ENCODE measurements at places on chromosomes 16 and 17.

DNA sequence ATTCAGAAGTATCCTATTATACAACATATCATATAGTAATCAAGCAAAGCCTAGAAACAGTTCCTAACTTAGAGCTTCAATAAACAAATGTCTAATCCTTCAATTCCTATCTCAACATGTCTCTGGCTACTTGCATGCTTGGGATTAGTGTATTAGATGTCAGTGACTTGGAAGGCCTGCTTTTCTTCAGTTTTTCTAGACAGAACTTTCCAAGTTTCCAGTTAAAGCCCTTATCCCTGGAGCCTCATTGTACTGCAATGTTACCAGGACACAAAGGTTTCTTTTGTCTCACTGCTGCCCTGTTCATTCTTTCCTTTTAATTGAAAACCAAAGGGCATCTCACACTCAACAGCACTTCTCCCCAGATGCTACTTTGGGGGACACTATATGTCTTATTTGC lies 16.5 kb downstream of the PSME3IP1 start:
- no peaks in the 10 kb centered on the region for H3K27me3 ChIP-seq
- DNase-seq, result no peak
- H3K27ac ChIP-seq, result no peak overlapping the region
- H3K4me1 ChIP-seq, result peaks cover 5% of the 10 kb centered on the region
- H3K36me3 ChIP-seq, result peaks cover 21% of the 10 kb centered on the region

DNA sequence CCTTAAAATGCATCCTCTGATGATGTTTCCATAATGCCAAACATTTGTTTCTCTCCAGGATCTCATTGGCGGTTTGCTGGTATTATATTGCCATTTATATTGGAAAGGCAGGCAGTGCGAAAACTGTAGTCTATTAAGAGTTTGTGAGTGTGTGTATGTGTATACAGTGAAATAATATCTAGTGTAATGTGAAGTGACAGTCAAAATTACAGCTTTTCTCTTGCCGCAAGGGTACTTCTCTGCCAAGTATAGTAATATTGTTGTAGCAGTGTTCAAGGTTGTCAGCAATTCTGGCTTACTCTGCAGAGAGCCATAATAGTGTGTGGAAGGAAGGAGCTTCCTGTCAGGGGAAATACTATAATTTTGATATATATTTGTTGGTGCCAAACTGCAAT lies 178.6 kb downstream of the WWOX start:
- DNase-seq, result no peak
- no peak overlapping the region for H3K4me3 ChIP-seq
- H3K27ac ChIP-seq, result no peak overlapping the region
- peaks cover 3% of the 10 kb centered on the region for H3K4me1 ChIP-seq
- no peaks in the 10 kb centered on the region for H3K27me3 ChIP-seq
- no peaks in the 10 kb centered on the region for H3K36me3 ChIP-seq

DNA sequence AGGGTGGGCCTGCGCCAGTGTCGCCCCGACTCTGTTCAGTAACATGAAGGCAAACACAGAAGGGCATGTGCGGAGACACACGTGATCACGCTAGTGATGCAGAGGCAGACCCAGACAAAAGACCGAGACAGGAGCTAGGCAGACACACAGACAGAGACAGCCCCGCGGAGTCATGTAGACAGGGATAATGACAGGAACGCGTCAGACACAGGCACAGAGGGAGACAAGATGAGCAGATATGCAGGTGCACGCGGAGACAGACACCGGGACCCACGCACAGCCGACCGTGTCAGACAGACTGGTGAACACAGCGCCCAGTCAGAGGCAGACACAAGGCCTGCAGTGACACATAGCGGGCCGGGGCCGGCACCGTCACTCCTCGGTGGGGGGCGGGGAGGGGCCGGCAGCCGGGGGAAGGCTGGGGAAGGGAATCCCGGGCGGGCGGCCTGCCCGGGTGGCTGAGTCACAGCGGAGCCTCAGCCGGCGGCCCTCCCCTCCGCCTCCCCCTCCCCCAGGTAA lies 7.4 kb downstream of the KDM6B start:
- H3K27ac ChIP-seq, result peak overlapping the region; percentile 97
- H3K4me3 ChIP-seq, result peak overlapping the region; percentile 75
- H3K36me3 ChIP-seq, result peaks cover 1% of the 10 kb centered on the region
- no peak for DNase-seq
- peaks cover 7% of the 10 kb centered on the region for H3K4me1 ChIP-seq

- H3K27ac ChIP-seq, result no peak overlapping the region
- peak; percentile 4 for DNase-seq
- H3K36me3 ChIP-seq, result no peaks in the 10 kb centered on the region
- H3K4me1 ChIP-seq, result no peaks in the 10 kb centered on the region
- no peaks in the 10 kb centered on the region for H3K27me3 ChIP-seq
- H3K4me3 ChIP-seq, result no peak overlapping the region
Measured at GRCh38 chr17:4759776-4760236, 11.9 kb upstream of the TM4SF5 start.

DNA sequence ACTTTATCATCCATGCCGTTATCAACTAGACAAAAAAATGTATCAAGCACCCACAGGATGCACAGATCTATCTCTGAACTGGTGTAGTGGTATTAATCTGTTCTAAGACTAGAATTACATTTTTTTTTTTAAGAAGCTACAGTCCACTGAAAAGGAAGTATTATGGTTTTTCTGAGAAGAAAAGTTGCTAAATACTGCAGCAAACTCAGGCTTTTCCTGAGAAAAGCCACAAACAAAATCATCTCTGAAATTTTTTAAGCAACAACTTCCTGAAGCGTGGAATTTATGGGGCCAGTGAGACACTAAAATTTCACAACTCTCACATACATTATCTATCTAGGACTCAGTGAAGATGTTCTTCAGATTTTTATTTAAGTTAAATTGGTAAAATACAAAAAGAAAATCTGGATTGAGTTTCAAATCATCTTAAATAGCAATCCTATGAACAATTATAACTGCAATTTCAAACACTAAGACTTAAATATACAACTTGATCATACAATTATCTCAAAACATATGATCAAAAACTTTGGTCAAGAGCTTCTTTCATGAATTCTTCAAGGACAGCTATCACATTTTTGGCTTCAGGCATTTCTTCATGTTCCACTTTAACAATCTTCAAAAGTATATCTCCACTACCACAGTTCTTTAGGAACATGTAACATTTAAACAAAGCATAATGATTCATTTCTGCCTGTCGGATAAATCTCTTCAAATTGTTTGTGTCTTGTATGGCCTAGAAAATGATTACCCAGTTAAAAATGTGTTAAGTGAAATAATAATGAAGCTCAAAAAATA lies 10.5 kb downstream of the C17orf75 start:
- H3K27ac ChIP-seq, result no peak overlapping the region
- no peak for DNase-seq
- H3K36me3 ChIP-seq, result peaks cover 4% of the 10 kb centered on the region
- no peaks in the 10 kb centered on the region for H3K4me1 ChIP-seq
- H3K4me3 ChIP-seq, result no peak overlapping the region

GRCh38 chr17:74089869-74090464 lies 113.5 kb upstream of the RPL38 start:
- no peak overlapping the region for H3K4me3 ChIP-seq
- no peaks in the 10 kb centered on the region for H3K27me3 ChIP-seq
- no peaks in the 10 kb centered on the region for H3K36me3 ChIP-seq
- H3K4me1 ChIP-seq, result no peaks in the 10 kb centered on the region
- no peak overlapping the region for H3K27ac ChIP-seq

DNA sequence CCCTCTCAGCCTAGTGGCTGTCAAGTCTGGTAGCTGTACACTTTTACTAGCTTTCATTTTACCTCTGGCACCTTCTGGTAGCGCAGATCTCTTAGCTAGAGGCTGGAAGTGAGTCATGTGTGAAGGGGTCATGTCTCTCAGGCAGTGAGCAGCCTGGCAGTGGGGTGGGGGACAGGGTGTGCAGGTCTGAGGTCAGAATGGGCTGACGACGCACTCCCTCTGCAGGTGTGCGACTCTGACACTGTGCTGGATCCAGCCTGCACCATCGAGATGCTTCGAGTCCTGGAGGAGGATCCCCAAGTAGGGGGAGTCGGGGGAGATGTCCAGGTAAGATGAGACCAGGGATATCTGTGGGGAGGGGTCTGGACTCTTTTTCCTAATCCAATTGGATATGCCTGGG lies 7.8 kb downstream of the HAS3 start:
- no peak overlapping the region for H3K4me3 ChIP-seq
- DNase-seq, result no peak
- H3K36me3 ChIP-seq, result no peaks in the 10 kb centered on the region
- H3K4me1 ChIP-seq, result peaks cover 18% of the 10 kb centered on the region
- no peak overlapping the region for H3K27ac ChIP-seq
- H3K27me3 ChIP-seq, result no peaks in the 10 kb centered on the region

DNA sequence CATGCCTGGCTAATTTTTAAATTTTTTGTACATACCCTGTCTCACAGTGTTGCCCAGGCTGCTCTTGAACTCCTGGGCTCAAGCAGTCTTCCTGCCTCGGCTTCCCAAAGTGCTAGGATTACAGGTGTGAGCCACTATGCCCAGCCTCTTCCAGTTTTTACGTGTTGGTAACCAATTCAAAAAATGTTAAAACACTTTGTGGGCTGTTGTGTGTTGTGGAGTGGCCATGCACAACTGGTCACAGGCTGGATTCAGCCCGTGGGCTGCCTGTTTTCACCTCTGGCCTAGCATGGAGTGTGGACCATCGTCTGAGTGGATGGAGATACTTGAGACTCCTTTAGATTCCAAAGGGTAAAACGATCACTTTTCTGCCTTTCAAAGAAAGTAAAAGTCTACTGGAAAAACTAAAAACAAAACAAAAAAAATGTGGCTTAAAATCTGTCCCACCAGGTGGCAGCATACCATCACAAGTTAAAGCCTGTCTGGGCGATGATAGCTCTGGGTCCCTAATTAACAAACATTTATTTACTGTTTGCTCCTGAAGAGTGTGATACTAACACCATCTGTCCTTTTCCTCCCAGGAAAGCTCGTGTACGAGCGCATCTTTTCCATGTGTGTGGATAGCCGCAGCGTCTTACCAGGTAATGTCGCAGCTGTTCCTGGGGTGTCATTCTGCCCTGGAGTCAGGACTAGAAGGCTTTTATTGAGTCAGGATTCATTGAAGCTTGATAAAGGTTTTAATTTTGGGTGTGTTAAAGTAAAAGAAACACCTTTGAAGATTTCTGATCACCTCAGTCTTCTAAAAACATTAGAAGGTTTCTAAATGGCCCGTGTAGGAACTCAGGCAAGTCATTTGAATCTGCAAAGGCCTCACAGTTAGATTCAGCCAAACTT lies 45.8 kb downstream of the VPS35L start:
- H3K27ac ChIP-seq, result no peak overlapping the region
- no peak overlapping the region for H3K4me3 ChIP-seq
- peak; percentile 34 for DNase-seq

DNA sequence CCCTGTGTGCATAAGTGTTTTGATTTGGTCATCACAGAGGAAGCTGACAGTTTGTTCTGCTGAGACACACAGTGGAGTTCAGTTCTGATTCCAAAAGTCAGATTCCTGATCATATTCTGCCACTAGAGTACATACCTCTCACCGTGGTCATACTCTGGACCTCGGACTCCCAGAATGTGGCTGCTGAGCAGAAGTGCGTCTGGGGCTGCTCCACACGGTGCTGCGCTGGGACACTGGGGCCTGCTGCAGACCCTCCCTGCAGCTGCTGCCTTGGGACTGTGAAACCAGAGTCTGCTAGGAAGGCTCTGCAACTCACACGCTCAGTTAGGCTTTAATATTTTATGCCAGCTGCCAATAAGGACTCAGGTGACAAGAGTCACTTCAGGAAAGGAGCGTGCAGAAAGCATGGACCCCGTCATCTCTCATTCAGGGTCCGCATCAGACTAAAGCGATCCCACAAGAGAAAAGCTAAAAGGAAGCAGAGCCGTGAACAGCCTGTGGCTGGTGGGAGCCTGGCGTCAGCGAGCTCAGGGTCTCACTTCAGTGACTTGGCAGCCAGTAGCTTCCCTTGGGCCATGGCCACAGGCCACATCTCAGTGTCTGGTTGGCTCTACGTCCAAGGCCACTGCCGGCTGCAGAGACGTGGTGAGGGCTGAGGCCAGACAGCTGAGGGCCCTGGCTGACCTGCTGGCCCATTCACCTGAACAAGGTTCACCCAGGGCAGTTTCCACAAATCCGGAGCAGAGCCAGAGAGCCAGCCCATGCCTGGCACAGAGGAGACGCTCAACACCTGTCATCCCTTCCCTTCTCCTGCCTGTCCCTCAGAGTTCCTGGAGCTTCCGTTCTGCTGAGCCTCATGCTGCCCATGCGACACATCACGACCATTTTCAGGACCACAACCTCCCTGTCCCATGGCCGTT lies 24.7 kb upstream of the KIFC3 start:
- H3K27ac ChIP-seq, result peak overlapping the region; percentile 89
- H3K27me3 ChIP-seq, result no peaks in the 10 kb centered on the region
- no peaks in the 10 kb centered on the region for H3K36me3 ChIP-seq
- peaks cover 37% of the 10 kb centered on the region for H3K4me1 ChIP-seq

GRCh38 chr16:5028950-5029475 lies 4.7 kb downstream of the NAGPA start:
- no peaks in the 10 kb centered on the region for H3K36me3 ChIP-seq
- H3K27ac ChIP-seq, result no peak overlapping the region
- H3K4me3 ChIP-seq, result no peak overlapping the region
- no peak for DNase-seq
- no peaks in the 10 kb centered on the region for H3K27me3 ChIP-seq
- H3K4me1 ChIP-seq, result peaks cover 5% of the 10 kb centered on the region

- H3K36me3 ChIP-seq, result no peaks in the 10 kb centered on the region
- H3K27me3 ChIP-seq, result no peaks in the 10 kb centered on the region
- peaks cover 3% of the 10 kb centered on the region for H3K4me1 ChIP-seq
- peak overlapping the region; percentile 17 for H3K27ac ChIP-seq
- H3K4me3 ChIP-seq, result peak overlapping the region; percentile 58
Measured at GRCh38 chr16:89827383-89828198, 684 bp upstream of the SPIRE2 start.

- H3K27me3 ChIP-seq, result no peaks in the 10 kb centered on the region
- peak overlapping the region; percentile 3 for H3K4me3 ChIP-seq
- H3K4me1 ChIP-seq, result peaks cover 13% of the 10 kb centered on the region
- no peaks in the 10 kb centered on the region for H3K36me3 ChIP-seq
- H3K27ac ChIP-seq, result no peak overlapping the region
- DNase-seq, result peak; percentile 63
Measured at GRCh38 chr17:32520104-32520701, 33.4 kb downstream of the CDK5R1 start.

DNA sequence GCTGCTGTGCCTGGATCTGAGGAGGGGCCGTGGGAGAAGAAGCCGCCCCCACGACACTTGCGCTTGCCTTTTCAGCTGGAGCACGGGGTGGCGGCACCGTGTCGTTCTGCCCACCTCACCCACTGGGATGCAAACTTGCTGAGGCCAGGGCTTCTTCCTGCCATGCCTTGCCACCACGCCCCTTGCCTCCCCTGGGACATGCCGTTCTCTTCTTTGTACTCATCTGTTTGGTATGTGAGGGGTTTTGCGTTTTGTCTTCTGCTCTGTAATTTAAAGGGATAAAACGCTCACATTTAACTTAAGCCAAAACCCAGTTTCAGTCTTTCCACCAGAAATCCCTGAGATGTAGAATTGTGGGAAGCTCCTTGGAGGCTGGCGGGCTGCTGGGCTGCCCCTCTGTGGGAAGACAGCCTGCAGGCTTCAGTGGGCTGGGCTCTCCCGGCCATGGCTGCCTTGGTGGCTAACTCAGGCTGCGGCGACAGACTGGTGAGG lies 180.2 kb downstream of the RPTOR start:
- no peaks in the 10 kb centered on the region for H3K27me3 ChIP-seq
- no peaks in the 10 kb centered on the region for H3K36me3 ChIP-seq
- H3K4me3 ChIP-seq, result no peak overlapping the region

GRCh38 chr17:8868529-8868951 lies 1.1 kb upstream of the PIK3R6 start:
- H3K4me3 ChIP-seq, result no peak overlapping the region
- H3K36me3 ChIP-seq, result no peaks in the 10 kb centered on the region
- no peaks in the 10 kb centered on the region for H3K4me1 ChIP-seq
- no peaks in the 10 kb centered on the region for H3K27me3 ChIP-seq

- H3K27ac ChIP-seq, result no peak overlapping the region
- no peak overlapping the region for H3K4me3 ChIP-seq
- DNase-seq, result no peak
- H3K27me3 ChIP-seq, result no peaks in the 10 kb centered on the region
Measured at GRCh38 chr17:41403404-41404023, 6.1 kb upstream of the KRT31 start.

All from kidney (tissue), 22 donors.